ENCODE measurements at places on chromosomes 16 and 17. TPM values are rescaled to one million over a fixed set of nuclear protein-coding genes. Genes with fewer than 3 reads are reported as not detected.

- no peak for DNase-seq
These were observed 46.9 kb downstream of the HELZ start for GRCh38 chr17:67198131-67198530.

HLF gene
- 0.07 TPM for polyA plus RNA-seq

DNA sequence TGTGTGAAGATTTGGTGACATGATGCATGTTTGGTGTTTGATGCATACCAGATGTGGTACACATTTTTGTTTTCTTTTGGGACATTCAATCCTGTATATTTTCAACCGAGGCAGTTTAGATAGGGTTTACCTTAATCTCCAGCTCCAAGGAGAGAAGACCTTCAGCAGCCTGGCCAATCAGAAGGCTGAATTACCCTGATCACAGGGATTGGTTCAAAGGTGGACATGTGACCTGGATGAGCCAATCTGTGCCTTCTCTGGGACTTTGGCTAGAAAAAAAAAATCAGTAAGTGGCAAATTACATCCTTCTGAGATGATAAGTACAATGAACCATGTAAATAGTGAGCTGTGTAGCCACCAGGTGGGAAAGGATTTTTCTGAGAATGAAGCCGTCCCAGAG, 205.1 kb downstream of the SHISA9 start:
- DNase-seq, result no peak

DNA sequence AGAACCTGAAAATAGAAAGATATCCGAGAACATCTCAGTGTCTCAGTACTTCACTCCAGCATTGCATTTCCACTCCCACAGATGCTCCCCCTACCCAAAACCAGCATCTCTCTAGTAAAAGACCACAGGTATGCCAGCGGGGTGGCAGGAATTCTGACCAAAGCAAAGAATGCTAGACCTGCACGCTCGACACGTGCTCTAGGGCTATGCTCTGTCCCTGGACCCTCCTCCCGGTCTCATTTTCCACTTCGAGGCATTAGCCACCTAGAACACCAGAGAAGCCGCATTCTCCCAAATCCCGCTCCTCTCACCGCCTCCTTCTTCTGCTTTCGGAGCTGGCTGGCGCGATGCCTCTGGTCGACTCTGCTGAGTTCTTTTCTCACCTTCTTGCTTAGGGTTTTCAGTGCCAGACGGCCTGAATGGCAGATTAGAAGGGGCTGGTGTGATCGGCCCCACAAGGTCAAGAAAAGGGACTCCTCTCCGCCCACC, 487 bp downstream of the TSR1 start:
- no peak for DNase-seq

GRCh38 chr16:87636050-87636684, 33.9 kb downstream of the JPH3 start:
- DNase-seq, result peak; percentile 82

TMC5 gene
- not detected for polyA plus RNA-seq

GRCh38 chr17:79785900-79786810, 8.2 kb downstream of the CBX2 start:
- no peak for DNase-seq

- no peak for DNase-seq
These were observed 90.5 kb upstream of the HSBP1 start for GRCh38 chr16:83717308-83717707.

- DNase-seq, result peak; percentile 47
These were observed 79.0 kb downstream of the GAS7 start for GRCh38 chr17:10119203-10120108.

GRCh38 chr16:15759070-15759469, 97.8 kb downstream of the MYH11 start:
- no peak for DNase-seq

- peak; percentile 73 for DNase-seq
These were observed 742 bp downstream of the PFN1 start for GRCh38 chr17:4947411-4948165.

PLEKHH3 gene
- 0.67 TPM for polyA plus RNA-seq

DNA sequence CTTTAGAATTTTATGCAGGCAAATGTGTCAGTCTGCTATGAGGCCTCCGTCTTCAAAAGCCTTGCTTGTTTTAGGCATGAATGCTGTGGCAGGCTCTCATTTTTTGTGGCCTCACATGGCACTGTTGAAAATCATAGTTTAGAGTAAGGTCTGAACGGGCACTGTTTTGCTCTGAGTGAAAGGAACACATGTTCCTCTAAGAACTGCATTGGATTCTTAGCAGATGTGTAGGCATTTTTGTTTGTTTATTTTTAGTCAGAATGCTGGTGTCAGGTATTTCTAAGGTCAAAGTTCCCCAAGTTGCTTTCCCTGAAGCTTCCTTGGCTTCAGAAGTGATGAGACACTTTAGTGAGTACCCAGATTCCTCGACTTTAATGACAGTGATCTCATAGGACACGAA, 173.7 kb downstream of the HS3ST3B1 start:
- DNase-seq, result no peak

GRCh38 chr16:69348222-69348621, 3.4 kb downstream of the TMED6 start:
- no peak for DNase-seq

SPN gene
- polyA plus RNA-seq, result 1.9 TPM

GRCh38 chr17:83053021-83053681, 26.3 kb upstream of the METRNL start:
- DNase-seq, result no peak

GRCh38 chr17:49935526-49936210, 33.3 kb upstream of the DLX4 start:
- DNase-seq, result no peak

DNA sequence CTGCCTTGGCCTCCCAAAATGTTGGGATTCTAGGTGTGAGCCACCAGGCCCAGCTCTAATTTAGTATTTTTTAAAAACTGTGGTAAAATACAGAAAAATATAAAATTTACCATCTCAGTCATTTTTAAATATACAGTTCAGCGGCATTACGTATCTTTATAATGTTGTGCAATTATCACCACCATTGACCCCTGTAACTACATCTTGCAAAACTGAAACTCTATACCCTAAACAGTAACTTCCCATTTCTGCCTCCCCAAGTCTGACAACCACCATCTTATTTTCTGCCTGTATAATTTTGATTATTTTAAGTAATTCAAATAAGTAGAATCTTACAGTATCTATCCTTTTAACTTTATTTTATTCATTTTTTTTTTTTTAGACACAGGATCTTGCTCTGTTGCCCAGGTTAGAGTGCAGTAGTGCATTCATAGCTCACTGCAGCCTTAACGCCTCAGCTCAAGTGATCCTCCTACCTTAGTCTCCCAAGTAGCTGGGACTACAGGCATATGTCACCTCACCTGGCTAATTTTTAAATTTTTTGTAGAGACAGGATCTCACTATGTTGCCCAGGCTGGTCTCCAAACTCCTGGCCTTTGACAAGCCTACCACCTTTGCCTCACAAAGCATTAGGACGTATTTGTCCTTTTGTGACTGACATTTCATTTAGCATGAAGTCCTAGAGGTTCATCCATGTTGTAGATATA, 10.9 kb upstream of the GGA2 start:
- DNase-seq, result peak; percentile 51

WNT9B gene
- not detected for polyA plus RNA-seq

GRCh38 chr17:77959126-77959925, 823 bp downstream of the TNRC6C start:
- DNase-seq, result peak; percentile 60

- DNase-seq, result no peak
These were observed 24.7 kb downstream of the SSH2 start for GRCh38 chr17:29905086-29905878.

DNA sequence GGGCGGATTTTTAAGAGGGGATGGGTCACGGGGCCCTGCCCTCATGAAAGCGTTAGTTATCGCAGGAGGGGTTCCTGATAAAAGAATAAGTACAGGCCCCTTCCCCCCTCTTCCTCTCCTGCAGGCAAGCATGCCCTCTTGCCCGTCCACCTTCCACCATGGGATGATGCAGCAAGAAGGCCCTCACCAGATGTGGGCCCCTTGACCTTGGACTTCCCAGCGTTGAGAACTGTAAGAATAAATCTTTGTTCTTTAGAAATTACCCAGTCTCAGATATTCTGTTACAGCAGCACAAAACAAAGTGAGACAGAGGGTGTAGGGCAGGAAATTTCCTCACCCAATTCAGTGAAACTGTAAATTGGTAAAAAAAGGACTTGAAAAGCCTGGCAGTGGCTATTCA, 27.8 kb upstream of the LCMT1 start:
- no peak for DNase-seq

GRCh38 chr17:57783338-57783742, 38.2 kb upstream of the CCDC182 start:
- peak; percentile 68 for DNase-seq

NLGN2 gene
- 0.68 TPM for polyA plus RNA-seq

DNA sequence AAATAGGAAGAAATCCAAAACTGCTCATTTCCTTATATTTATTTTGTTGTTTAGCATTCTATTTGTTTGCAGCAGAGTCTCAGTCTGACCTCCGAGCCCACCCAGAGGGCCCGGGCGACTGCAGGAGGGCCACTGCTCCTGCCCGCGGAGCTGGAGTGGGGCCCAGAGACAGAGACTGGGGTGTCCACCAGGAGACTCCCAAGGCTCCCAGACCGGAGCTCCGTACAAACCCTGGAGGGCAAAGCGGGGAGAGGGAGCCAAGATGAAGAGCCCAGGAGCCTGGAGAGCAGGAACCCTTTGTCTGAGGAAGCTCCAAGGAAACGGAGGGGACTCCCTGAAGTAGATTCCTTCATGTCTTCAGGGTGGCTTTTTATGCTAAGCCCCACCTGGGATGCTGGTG, 57.9 kb downstream of the AXIN2 start:
- DNase-seq, result no peak

DNA sequence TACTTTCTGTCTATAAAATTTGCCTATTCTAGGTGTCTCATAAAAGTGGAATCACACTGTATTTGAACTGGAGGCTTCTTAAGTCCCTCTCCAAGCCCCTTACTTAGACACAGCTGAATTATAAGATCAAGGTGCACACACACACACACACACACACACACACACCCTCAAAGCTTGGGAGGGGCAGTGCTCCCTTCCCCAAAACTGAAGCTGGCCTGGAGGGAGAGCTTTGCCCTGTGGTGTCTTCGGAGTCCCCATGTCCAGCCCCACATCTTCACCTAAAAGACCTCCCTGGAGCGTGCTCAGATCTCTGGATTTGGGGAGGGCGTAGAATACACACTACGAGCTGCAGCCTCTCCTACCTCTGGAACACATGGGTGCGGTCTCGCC, 828 bp downstream of the EMP2 start:
- DNase-seq, result no peak

TBC1D3H gene
- polyA plus RNA-seq, result not detected

DNA sequence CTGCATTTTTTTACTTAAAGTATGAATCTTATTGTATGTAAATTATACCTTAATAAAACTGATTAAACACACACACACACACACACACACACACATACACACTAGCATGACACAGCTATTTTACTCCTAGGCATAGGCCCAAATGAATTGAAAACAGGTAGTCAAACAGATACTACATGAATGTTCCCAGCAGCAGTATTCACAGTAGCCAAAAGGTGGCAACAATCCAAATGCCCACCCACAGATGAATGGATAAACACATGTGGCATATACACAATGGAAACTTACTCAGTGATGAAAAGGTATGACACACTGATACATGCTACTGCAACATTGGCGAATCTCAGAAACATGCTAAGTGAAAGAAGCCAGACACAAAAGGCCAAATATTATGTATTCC, 223.5 kb downstream of the CYB561 start:
- no peak for DNase-seq

GAS2L2 gene
- polyA plus RNA-seq, result 0.10 TPM

- no peak for DNase-seq
These were observed 16.8 kb upstream of the EMP2 start for GRCh38 chr16:10597187-10597601.

DNA sequence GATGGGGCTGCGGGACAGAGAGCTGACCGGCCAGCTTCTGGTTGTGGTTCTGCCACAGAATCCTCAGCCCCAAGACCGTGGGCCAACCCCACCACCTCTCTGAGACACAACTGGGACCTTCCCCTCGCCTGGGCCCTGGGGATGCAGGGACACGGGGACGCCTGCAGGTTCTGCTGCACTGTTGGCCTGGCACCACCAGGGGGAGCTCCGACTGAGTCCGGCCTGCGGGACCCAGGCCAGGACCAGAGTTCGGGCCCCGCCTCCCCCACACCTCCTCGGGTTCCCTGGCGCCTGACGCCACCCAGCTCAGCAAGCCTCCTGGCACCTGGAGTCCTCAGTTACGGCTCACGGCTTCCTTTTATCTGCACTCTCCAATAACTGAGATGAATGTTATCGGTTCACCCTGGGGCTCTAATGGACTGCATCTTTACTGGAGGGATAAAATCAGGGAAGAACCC, 27.3 kb downstream of the TBC1D16 start:
- DNase-seq, result peak; percentile 83

GRCh38 chr17:962670-963069, 16.9 kb downstream of the NXN start:
- no peak for DNase-seq

GRCh38 chr17:43578699-43579565, 32.8 kb upstream of the ETV4 start:
- DNase-seq, result peak; percentile 87

GRCh38 chr16:88634994-88635670, 3.2 kb upstream of the IL17C start:
- peak; percentile 55 for DNase-seq

NPIPB9 gene
- 1.3 TPM for polyA plus RNA-seq

SKAP1 gene
- polyA plus RNA-seq, result 24.5 TPM

- no peak for DNase-seq
These were observed 1.4 kb downstream of the PLCD3 start for GRCh38 chr17:45130681-45131615.

MYL11 gene
- polyA plus RNA-seq, result 1.7 TPM

IL34 gene
- polyA plus RNA-seq, result not detected

GRCh38 chr17:82219083-82219482, 6.4 kb upstream of the CCDC57 start:
- no peak for DNase-seq

GNGT2 gene
- 5.1 TPM for polyA plus RNA-seq

GRCh38 chr16:14505846-14506245, 124.2 kb downstream of the PARN start:
- DNase-seq, result no peak

DNA sequence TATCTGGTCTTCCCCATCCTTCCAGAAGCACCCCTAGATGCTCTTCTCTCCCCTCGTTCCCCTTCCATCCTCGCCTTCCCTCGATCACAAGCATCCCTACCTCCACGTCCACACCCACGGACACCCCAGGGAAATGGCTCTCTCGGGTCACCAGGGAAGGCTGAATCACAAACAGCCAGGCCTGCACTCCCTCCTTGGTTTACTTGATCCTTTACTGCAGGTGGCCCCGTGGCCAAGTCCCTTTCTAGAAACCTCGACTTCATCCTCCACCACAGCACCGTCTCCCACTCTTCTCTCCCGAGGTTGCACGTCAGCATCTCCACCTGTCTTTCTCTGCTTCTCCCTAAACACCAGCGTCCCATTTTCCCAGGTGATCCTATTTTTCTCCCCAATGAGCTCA, 6.5 kb upstream of the RBFOX3 start:
- no peak for DNase-seq

FNDC8 gene
- not detected for polyA plus RNA-seq

DNA sequence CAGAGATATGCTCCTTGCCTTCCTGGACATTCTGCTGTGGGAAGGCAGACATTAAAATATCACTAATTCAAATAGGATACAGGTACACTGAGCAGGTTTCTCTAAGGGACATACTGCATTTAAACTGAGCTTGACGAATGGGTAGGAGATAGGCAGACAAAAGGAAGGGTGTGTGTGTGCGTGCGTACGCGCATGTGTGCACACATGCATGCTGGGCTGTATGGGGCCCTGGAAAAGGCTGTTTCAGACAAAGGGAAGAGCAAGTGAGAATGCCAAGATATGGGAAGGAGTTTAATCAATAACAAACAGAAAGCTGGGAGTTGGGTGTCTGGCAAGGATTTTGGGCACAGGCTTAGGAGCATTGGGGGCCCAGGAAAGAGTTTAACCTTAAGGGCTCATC, 196.2 kb downstream of the PRKCA start:
- DNase-seq, result no peak

DPEP3 gene
- 3.1 TPM for polyA plus RNA-seq

All from B cell (primary cell).